ENCODE measurements at places on chromosomes 5 and 9. TPM values are rescaled to one million over a fixed set of nuclear protein-coding genes. Genes with fewer than 3 reads are reported as not detected.

The CACFD1 gene
- 6.6 TPM for polyA plus RNA-seq

The PGM5 gene
- polyA plus RNA-seq, result 8.3 TPM

The SPINK6 gene
- polyA plus RNA-seq, result not detected

GRCh38 chr9:136337416-136338395 is 10.4 kb downstream of the GPSM1 start:
- DNase-seq, result no peak

- DNase-seq, result peak; percentile 44
These were observed 6.1 kb upstream of the PTGS1 start for GRCh38 chr9:122364783-122365150.

- DNase-seq, result peak; percentile 61
These were observed 82.8 kb downstream of the SLC1A3 start for GRCh38 chr5:36689225-36689624.

GRCh38 chr5:169192536-169192935 is 108.4 kb downstream of the SLIT3 start:
- DNase-seq, result no peak

DNA sequence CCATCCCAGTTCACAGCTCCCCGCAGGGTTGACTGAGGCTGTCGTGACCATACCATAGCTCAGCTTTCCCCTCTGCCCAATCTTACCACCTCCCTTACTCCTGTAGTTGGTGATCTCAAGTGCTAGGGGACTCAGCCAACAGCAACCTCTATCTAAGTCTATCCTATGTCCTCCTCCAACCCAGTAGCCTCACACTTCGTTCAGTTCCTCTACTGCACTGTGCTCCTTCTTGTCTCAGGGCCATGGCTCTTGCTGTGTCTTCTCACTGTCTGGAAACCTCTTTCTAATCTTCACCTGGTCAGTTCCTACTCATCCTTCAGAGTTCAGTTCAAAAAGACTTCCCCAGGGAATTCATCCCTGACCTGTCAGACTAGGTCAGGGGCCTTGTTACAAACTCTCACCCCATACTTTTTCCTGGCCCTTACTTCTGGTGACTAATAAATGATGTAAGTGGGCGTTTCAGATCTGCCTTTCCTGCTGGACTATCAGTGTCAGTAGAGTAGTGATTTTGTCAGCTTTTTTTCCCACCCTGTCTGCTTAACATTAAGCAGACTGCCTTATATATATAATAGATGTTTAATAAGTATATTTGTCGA is 53.6 kb upstream of the NR3C1 start:
- peak; percentile 76 for DNase-seq

GRCh38 chr5:53749621-53750020 is 189.2 kb downstream of the NDUFS4 start:
- DNase-seq, result peak; percentile 21

DNA sequence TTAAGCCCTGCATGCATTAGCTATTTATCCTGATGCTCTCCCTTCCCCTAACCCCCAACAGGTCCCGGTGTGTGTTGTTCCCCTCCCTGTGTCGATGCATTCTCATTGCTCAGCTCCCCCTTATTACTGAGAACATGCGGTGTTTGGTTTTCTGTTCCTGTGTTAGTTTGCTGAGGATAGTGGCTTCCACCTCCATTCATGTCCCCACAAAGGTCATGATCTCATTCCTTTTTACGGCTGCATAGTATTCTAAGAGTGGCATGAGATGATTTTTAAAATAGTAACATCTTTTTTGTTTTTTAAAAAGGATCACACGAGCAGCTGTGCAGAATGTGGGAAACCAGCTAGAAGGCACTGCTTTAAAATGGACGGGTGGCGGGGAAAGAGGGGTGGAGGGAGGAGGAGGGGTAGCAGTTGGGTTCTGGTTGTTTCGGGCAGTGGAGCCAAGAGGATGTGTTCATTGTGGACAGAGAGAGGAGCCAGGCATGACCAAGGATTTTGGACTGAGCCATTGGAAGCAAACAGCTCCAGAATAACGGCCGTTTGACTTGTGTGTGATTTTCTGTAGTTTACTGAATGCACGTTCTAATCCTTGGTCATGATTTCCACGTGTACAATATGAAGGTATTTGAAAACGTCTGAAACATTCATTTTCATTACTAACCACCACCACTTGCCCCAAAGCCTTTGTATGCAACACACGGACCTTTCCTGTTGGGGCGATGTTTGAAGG is 1.7 kb upstream of the TENT4A start:
- DNase-seq, result peak; percentile 73

GRCh38 chr5:354581-355378 is 33.3 kb downstream of the AHRR start:
- no peak for DNase-seq

DNA sequence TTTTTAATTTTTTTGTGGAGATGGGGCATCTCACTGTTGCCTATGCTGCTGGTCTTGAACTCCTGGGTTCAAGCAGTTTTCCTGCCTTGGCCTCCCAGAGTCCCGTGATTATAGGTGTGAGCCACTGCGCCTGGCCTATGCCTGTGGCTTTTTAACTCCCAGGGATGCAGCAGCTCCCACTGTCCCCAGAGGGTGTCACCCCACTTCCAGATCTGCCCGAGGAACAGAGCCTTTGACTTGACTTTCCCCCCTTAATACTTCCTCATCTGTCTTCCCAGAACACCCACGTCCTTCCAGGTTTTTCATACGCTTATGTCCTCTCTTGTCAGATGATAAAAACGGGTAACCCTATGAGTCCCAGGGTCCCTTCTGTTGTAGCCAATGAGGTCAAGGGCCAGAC is 7.6 kb upstream of the PRRC2B start:
- DNase-seq, result no peak

- peak; percentile 64 for DNase-seq
These were observed 200.3 kb downstream of the TRPM3 start for GRCh38 chr9:70921136-70921535.

GRCh38 chr5:140631036-140631417 is 1.9 kb downstream of the CD14 start:
- DNase-seq, result no peak

GRCh38 chr9:124300312-124300711 is 42.6 kb downstream of the NEK6 start:
- DNase-seq, result no peak

DNA sequence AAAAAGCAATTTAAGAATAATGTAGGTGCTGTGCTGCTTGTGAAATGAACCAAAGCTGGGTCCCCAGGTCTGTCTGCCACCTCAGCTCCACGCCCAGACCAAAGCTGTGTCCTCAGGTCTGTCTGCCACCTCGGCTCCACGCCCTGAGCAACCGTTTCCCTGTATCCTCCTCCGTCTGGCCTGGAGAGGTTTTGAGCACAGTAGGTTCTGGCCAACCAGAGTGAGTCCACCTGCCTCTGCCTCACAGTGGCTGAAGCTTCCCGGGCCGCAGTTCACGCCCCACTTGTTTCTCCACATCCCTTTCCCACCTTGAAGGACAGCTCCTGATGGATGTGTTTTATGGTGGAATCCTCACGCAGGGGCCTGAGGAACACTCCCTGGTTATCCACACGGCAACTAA is 120.5 kb downstream of the ADAMTS2 start:
- DNase-seq, result no peak

- DNase-seq, result no peak
These were observed 129.1 kb upstream of the FBN2 start for GRCh38 chr5:128667152-128667551.

- peak; percentile 90 for DNase-seq
These were observed 36.7 kb upstream of the KCNIP1 start for GRCh38 chr5:170466988-170467707.

GRCh38 chr9:88673886-88674285 is 138.9 kb downstream of the NXNL2 start:
- no peak for DNase-seq

DNA sequence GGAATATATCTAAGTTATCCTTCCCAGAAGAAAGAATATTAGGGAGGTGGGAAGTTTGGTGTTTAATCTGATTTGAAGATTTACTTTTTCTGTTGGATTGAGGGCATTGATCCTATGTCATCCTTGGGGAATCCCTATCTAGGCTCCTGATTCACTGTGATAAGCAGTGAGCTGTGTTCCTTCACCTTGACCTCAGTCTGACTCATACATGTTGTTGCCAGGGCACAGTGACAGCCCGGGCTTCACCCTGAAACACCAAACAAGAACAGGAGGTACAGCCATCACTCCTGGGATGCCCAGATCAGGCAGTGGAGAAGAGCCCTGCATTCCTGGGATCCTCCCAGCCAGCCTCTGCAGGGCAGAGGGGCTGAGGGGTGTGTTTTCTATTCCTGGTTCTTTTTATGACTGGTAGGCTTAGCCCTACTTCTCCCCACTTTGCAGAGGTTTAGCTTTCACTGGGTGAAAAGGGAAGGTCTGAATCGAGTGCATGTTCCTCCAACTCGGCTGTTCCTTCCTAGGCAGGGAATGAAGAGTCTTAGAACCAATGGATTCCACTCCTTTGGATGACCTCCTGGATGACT is 3.1 kb upstream of the FAM53C start:
- DNase-seq, result peak; percentile 23

DNA sequence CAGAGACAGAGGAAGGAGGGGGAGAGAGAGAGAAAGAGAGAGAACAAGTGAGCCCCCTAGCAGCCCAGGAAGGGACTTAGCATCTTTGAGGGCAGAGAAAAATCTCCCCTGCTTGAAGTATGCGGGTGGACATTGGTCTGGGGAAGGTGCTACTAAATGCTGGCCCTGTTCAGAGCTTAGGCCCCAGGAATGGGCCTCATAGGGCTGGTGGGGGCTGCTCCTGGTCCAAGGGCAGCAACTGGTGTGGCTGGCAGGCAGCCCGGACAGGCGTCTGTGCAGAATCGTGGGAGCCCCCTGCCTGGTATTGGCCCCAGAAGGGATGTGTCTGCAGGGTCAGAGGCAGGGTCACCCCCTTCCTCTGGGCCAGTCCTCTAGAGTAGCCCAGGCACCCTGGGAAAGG is 47.8 kb upstream of the SUSD3 start:
- DNase-seq, result no peak
